NCI-H2227 treated with DMSO at 0.1 percent for 48 hours (cell line): ENCODE measurements at places on chromosomes 2 and 18.

- no peak for DNase-seq
Measured at GRCh38 chr2:239369631-239370161, 31.1 kb downstream of the HDAC4 start.

DNA sequence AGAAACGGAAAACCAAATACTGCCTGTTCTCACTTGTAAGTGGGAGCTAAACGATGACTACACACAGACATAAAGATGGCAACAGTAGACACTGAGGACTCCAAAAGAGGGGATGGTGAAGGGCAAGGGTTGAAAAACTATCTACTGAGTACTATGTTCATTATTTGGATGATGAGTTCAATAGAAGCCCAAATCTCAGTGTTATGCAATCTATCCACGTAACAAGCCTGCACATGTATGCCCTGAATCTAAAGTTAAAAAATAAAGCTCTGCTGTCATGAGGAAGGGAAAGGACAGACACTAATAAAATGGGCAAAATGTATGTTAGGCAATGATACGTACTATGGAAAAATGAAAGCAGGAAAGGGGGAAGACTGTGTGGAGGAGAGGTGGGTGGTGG lies 376.0 kb downstream of the TGIF1 start:
- DNase-seq: no peak

DNA sequence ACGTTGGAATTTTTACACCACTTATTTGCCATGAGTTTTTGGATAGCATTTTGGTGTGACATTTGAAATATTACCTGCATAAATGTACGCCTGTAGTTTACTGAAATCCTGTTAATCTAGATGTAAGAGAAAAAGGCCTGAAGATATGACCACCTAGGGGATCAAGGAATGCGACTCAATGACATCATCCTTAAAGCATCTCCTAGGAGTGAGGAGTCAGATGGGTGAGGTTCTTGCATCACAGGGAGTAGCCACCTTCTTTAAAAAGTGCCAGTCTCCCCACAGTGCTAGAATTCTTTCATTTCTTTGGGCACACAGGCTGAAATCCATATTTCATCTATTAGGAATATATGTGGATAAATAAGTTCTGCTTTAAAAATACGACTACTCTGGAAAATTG lies 34.5 kb downstream of the ADCYAP1 start:
- DNase-seq: no peak

DNA sequence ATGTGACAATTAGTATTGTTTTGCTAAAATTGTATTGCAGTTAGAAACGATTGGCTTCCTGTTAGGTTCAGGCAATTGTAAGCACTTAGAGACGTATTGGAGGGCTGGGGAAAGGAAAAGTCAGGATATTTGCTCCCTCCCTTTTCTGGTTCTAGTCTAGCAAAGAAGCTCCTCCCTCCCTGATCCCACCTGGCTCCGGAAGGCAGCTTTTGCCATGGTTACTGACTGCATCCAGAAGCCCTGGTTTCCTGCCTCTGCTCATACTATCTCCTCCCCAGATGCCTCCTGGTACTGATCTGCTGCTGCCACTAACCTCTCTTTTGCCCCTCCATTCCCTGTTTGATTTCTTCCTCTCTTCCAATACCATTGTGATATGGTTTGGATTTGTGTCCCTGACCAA lies 275.9 kb downstream of the MREG start:
- no peak for DNase-seq

DNA sequence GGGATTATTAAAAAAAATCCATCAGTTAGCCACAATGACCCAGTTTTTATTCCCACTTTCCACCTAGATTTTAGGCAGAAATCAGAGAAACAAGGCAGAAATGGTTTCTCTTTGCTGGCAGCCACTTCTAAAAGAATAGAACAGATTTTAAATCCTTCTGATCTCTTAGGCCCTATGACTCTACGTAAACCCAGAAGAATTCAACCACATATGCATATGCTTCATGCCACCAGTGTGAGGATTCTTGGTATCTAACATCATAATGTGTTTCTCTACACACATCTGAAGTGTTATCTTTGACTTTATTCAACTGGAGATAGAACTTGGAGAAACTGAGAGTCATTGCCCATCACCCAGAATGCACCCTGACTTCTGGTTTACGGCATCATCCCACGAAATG lies 128.7 kb upstream of the TANK start:
- DNase-seq: no peak

DNA sequence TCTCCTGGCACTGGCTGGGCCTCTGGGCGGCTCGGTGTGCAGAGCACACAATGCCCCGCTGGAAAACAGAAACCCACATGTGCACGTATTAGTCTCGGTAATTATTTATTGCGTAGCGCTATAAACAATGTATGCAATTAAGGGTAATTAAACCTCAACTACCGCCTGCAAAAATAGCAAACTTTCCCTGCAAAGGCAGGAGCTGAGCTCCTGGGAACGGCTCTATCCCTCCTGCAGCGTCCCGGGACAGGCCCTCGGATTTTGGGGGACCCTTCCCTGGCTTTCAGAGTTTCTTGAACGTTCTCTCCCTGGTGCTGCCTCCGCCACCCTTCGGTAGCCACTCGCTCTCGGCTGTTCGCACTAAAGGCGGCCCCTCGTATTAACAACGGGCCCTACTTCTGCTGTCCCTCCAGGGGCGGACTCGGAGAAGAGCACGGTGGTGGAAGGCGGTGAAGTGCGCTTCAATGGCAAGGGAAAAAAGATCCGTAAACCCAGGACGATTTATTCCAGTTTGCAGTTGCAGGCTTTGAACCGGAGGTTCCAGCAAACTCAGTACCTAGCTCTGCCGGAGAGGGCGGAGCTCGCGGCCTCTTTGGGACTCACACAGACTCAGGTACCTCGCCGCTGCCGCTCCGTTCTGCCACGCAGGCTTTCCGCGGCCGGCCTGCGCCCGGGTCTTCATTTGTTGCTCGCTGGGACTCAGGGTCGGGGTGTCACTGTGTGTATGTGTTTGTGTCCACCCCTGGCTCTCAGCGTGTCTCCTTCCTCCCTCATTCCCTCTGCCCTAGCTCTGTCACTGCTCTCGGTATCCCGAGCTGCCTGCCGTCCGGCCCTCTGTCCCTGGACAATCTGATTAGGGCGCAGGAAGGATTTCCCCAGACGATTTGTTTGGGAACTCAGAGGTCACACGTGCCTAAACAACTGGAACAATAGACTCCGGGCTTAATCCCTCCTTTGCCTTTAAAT lies 1.2 kb downstream of the DLX1 start:
- DNase-seq: no peak

DNA sequence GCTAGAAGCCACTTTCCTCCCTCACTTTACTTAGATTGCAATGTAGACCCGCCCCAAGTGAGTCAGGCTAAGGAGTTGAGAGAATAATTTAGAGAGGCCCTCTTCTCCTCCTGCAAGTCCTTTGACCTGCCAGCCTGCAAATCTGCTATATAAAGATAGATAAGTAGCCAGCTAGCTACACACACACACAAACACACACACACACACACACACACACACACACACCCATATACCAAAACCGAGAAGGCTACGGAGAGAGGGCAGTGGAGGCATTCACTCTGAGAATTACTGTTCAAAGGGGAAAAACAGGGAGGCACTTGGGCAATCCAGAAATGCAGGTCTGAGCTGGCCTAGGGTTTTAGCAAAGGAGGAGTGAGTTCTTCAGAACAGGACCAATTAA lies 23.0 kb upstream of the SMAD7 start:
- DNase-seq: peak; percentile 93

GRCh38 chr2:212223696-212224095 lies 314.9 kb downstream of the ERBB4 start:
- no peak for DNase-seq

DNA sequence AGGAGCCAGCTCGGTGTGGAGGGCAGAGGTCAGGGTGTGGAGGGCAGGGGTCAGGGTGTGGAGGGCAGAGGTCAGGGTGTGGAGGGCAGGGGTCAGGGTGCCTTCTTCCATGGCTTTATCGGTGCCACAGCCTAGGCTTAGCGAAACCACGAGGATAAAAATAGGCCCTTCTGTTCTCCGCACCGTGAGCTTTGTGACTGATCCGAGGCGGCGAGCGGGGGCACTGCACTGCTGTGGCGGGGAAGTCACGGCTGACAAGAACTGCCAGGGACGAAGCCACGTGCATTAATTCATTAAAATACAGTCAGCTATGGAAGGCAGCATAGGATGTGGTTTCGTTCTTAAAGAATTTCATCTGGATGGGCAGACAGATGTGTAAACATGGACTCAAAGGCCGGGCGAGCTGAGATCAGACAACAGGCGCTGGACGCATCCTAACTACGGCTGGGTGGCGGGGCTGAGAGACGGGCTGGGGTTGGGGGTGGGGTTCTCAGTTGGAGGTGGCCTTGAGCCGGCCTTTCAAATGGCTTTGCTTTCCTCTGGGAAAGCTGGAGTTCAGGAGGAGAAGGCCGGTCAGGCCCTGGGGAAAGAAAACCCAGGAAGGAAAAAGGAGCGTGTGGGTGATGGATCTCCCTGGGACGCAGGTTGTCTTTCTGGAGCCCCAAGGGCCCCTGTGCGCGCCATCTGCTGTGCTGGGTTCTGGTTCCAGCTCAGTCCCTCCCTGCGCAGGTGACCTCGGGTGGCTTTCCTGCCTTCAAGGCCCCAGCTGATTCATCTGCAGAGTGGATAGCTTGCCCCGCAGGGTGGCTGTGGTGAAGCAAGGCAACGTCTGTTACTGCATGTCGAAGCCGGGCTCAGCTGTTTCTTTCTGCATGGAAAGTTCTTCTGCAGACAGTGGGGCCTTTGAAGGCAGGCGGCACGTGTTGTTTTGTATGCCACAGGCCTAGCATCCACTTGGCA lies 958 bp upstream of the ALLC start:
- no peak for DNase-seq

DNA sequence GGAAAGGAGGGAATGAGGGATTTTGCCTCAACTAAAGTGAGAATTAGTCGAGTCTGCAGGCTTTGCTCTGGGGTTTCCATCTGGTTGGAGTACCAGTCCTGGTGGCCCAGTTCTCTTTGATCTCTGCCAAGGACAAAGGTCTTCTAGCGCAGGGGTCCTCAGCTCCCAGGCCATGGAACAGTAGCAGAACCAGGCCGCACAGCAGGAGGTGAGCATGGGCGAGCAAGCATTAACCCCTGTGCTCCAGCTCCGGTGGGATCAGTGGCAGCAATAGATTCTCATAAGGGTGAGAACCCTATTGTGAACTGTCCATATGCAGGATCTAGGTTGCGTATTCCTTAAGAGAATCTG lies 23.9 kb downstream of the MTHFD2 start:
- DNase-seq: no peak

DNA sequence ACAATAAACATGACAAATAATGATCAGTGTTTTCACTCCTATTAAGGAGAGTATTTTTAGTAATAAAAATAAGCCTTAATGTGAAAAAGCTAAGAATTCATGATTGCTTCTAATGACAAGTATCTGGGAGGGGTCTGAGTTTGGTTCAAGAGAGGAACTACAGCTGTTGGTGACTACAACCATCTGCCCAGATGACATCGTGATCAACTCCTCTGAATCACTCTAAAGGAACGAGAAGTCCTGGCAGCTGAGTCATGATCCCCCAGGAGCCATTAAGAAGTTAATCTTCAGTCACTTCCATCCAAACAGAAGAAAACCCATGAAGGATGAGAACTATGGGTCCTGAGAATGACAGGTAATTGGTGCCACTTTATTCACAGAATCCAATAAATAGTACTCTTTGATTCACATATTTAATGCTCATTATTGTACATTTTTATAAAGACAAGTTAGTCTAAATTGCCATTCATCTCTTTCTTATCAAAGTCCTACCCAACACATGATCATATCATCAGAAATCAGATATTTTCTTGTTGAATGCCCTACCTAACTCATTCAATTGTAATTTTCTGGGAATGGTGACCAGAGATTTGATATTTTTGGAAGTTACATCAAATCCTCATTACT lies 6.8 kb downstream of the TFPI start:
- DNase-seq: no peak

DNA sequence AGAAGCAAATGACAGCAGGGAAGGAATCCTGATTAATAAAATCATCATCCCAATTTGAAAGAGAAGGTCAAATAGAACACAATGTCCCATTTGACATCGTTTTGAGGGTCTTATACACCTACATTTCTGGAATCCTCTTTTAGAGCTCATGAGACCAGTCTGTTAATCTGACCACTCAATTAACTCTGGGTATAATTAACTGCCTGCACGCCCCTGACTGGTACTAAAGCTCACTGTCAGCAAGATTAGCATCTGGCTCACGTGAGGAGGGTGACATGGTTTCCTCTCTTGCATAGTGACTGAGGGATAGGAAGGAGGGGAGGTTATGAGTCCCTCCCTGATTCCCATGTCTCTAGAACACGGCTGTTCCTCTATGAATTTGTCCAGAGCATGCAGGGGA lies 124.3 kb downstream of the ICOS start:
- no peak for DNase-seq

DNA sequence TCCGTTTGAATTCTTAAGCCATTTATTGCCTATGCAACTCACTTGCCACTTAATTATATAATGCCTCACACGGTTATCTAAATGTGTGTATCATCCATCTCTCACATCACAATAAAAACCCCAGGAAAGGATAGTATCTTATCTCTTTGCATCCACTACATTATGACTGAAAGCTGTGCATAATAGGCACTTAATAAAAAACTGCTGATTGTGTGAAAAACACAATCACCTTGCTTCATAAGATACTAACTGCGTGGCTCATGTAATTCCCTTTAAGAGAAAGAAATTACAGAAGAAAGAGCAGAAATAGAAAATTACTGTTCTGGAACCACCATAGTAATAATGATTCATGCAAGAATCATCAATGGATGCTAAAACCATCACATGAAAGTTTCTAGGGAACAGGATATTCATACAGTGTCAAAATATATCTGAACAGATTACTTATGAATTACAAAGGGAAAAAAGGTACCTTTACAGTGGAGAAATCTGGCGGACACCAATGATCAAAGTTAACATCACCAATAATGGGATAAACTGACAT lies 29.3 kb downstream of the CUL3 start:
- DNase-seq: no peak

DNA sequence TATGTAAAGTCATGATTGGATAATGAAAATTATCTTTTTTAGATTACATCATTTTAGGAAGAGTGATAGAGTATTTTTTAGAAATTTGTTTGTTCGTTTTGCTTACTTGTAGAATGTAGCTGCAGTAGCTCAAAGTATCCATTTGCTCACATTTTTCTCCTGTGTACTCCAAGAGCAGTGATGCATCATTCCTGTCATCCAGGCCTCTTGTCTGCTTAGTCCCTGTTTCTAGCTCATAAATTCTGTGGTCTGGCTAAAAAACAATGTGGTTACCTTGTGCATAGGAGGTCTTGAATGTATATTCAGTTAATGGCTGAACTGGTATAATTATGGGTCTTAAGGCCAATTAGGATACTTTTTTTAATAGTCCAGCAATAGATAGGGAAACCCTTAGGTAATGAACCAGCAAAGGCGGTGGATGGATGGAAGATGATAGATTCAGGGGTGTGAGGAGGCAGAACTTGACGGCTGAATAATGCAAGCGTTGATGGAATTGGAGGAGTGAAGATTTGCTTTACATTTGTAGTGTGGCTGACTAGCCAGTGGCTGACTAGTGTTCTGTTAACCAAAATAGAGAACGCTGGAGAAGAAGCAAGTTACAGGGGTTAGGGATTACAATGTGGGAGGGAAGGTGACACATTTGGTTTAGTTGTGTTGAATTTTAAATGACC lies 145.0 kb downstream of the ZNF407 start:
- no peak for DNase-seq

- DNase-seq: no peak
Measured at GRCh38 chr2:65227020-65227455, 593 bp upstream of the ACTR2 start.
